ENCODE measurements at places on chromosomes 2 and 18.

- DNase-seq = no peak
Observed at GRCh38 chr2:168920504-168921157, 19.5 kb downstream of the G6PC2 start.

- DNase-seq = no peak
Observed at GRCh38 chr2:216572582-216573578, 60.3 kb upstream of the IGFBP2 start.

DNA sequence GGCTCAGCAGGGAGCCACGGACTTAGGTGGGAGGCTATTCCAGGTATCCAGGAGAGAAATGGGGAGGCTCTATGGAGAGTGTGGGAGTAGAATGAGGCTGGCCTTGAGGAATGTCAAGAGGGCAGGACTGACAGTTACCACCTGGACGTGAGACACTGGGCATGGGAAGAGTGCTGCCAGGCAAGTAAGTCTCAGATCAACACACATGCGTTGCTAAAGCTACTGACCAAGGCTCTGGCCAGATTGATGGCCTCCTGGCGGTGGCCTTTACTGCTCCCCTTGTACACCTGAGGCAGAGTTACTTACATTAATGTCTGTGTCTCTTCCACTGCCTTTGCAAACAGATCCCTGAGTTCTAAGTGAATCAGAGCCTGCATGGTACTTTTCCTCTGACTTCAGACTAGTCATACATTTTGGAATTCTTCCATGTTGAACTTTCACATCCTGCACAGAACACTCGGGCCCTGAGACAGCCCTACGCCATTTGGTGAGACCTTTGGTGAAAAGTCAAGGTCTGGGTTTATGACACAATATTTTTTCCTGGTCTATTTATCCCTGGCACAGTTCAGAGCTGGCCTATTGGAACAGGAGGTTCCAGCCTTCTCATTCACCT, 398.8 kb upstream of the TRIB2 start:
- no peak for DNase-seq

- no peak for DNase-seq
Observed at GRCh38 chr18:48983793-48984437, 33.1 kb upstream of the SMAD7 start.

DNA sequence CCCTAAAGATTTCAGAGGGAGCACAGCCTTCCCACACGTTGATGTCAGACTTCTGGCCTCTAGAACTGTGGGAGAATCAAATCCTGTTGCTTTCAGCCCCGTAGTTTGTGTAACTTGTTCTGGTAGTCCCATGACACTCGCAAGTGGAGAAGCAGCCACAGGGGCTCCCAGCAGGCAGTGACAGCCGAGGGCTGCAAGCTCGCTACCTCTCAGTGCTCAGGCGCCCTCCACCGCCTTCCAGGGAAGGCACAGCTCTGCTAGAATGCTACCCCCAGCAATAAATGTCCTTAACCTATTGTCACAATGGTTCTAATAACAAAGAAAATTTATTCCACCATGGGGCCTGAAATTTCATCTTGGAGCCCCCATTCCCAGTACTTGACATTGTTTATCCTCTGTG, 143.1 kb upstream of the ZNF236 start:
- no peak for DNase-seq

DNA sequence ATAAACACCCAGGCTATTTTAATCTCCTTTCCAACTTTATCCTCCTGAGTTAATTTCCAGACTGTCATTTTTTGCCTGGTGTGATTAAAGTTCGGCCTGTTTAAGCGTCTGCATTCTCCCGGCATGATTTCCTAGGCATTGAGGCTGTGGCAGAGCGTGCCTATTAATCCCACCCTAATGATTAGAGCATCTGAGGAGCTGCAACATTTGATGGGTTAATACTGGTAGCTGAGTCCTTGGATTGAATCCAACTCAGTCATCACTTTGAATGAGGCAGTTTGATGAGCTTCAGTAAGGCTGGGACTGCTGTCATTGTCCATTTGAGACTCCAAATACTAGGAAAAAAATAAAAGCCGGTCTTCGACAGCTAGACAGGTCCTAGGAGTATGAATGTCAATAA, 882.5 kb downstream of the SLC4A3 start:
- DNase-seq = no peak

- no peak for DNase-seq
Observed at GRCh38 chr2:237799060-237799428, 465 bp downstream of the RBM44 start.

DNA sequence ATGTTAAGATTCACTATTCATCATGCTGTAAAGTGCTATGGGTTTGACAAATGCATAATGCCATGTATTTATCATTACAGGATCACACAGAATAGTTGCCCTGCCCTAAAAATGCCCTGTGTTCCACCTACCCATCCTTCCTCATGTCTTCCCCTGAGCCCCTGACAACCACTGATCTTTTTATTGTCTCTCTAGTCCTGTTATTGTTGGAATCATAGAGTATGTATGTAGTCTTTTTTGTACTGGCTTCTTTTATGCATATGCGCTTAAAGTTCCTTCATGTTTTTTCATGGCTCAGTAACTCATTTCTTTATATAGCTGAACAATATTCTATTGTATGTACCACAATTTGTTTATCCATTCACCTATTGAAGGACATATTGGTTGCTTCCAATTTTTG, 20.3 kb downstream of the CCDC150 start:
- no peak for DNase-seq

GRCh38 chr2:241030883-241031282, 32.5 kb downstream of the SNED1 start:
- DNase-seq = no peak

DNA sequence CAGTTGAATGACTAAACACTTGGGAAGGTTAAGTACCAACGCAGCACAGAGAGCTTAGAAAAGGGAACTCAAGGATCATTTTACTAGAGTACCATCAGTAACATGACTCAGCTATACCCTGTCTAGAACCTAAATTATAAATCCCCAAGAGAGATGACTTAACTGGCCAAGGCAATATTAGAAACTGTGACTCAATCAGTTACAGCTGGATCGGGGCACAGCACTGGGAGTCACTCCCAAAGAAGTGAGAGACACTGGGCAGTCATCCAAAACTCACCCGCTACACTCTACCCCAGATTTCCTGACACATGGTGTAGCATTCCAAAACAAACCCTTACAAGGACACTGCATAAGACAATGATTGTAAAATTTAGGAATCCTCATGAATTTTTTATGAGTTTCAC, 17.7 kb downstream of the IWS1 start:
- DNase-seq = no peak

DNA sequence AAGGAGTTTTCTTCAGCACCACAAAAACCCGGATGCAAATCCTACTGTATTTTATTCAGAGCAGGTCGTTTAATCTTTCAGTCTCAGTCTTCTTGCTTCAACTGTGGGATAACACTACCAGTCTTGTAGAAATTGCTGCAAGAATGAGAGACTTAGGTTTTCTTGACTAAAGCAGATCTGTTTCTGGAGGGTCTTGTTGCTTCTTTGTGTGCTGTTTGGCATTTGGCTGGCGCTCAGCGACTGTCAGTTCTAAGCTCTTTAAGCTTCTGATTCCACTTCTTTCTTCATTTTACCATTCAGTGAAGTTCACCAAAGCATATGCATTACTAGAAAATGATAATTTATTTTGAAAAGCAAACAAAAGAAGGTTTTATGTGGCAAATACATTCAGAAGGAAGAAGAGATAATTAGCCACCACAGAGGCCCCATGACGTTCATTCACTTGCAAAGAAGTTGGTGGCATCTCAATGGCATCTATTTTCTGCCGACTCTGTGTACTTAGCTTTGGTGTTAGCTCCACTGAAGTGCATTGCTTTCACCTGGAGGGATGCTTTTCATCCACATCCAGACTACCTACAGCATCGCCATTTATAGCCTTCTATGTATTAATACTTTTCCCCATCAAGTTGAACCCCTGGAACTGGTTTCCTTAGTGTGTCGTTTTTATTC, 53.7 kb downstream of the TRIB2 start:
- no peak for DNase-seq

DNA sequence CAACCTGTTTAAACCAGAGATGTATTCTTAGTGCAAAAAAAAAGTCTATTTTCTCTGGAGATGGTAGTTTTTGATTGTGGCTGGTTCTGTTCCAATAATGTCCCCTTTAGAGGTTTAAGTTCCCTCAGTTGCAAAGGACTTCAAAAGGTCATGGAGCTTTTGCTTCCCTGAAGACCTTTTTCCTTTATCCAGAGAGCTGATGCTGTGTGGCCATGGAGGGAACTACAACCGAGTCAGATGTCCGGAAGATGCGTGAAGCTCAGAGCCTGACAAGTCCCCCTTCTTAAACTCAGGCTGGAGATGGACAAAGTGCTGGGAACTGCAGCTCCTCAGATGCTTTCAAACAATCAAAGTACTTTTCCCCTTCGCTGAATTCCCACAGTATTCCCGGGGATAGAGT, 176.1 kb downstream of the TMEM18 start:
- no peak for DNase-seq

DNA sequence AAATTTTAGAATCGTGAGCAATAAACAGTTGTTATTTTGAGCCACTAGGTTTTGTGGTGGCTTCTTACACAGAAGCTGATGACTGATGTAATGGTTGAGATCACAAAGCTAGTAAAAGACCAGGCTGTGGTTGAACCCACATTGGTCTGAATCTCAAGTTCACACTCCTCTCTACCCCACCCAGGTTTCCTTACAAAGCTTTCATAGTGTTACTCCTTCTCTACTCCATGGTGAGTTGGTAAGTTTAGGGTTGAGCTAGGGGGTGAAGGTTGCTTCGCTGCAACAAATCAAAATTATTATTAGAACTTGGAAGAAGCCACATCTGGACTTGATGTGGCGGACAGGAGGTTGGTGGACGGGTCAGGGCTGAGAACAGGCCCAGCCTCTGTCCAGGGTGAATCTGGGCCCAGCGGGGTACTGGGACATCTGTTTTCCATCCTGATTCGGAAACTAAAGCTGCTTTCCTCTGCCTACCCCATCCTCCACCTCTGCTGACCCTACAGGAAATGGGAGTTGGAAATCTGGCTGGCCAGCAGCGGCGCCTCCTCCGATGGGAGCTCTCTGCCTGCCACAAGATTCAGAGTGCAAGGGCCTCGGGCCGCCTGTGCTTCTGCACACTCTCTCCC, 86.3 kb downstream of the ZFP36L2 start:
- DNase-seq = no peak

DNA sequence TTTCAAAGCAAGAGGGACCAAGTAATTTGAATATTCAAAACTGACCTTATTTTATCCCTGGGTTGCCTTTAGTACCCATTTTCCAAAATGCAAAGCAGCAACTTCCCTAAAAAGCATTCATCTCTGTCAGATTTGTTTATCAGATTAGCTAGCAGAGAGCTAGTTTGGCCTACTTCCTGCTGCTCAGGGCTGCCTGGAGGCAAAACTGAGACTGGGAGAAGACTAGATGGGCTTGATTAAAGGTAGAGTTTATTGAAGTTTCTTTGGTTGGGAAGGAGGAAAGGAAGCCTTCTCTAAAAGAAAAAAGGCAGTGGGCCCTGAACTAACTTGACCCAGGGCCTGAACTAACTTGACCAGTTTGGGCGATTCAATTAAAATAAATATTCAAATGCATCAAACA, 426.1 kb upstream of the FAM98A start:
- no peak for DNase-seq

DNA sequence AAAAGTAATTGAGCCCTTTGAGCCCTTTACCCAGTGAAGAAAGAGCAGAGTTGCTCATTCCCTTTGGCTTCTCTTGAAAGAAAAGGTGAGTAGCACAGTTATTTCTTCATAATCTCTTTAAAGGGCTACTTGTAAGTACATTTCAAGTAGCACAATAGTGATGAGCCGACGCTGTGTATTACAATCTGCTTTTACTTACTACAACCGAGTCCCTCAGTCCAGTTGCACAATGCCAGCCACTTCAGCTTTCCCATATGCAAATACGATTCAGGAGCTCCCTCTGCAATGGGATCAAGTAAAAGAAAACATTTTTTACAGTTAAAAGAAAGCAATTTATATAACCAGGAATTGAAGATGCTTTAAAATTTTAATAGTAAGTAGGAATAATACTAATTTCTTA, 868.5 kb downstream of the RNF144A start:
- no peak for DNase-seq

Measured in stimulated activated CD4-positive, alpha-beta T cell treated with anti-CD3 and anti-CD28 coated beads, TNF-alpha, amount 100 ng/mL, for 4 hours (primary cell).